T-helper 17 cell (primary cell): ENCODE measurements at places on chromosomes 3 and 15.

GRCh38 chr3:112474796-112475195 is 24.5 kb downstream of the BTLA start:
- DNase-seq = no peak

- DNase-seq = no peak
These were observed 83.5 kb downstream of the PIK3R4 start for GRCh38 chr3:130663092-130663491.

- DNase-seq = no peak
These were observed 27.8 kb upstream of the IGF2BP2 start for GRCh38 chr3:185852635-185853034.

DNA sequence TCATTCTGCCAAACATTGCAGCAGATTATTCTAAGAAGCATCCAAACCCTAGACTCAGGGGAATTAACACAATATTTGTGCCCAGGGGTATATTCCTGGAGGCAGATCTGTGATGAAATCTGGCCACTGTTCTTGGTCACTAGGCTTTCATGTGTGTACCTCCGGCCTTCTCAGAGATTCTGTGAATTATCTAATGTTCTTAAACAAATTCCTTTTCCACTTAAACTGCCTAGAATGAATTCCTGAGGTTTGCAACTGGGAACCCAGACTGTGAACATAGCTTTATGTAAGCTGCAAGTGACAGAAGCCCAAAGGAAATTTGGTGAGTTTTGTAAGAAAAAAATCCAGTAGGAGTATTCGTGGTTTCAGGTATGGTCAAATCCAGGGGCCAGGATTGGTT is 20.7 kb upstream of the CTNNB1 start:
- DNase-seq = no peak

- DNase-seq = no peak
These were observed 47.4 kb upstream of the SMAD3 start for GRCh38 chr15:67018026-67018425.

DNA sequence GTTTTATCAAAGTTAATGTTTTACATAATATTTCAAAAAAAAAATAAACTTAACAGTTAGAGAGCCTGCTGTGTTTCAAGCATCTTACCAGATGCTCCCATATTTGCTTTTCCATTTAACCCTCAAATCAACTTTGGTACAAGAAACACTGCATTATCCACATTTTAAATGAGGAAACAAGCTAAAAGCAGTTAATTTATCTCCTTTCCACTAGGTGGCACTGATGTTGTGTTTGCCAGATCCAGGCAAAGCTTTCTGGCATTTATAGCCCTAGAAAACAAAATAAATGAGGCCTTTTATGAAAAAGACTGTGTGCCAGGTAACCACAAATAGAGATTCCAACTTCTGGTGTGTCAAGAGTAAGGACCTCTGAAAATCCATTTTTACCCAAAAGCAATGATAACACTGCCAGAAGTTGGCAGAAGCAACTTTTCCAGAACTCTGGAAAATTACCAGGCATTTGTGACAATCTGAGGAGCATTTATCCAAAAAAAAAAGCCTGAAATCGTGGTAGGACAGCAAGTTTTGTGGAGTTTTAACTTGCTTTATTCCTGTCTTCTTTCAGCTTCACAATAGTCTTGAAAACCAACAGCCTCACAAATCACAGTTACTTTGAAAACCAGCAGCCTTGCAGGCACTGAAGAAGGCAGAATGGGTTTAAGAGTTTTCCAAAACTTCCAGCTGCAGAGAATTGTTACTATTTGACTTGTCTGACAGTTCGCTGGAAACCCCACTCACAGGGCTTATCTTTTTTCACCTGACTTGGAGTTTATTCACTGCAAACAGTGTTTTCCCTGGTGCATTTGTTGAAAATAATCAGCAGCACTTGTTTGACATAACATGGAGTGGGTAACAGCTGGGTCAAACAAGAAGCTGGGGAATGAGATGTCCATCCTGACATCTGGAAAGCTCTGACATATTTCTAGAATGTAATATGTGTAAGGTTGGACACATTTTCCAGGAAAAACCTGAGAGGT is 9.2 kb downstream of the FAM162A start:
- no peak for DNase-seq
